NCI-H1048 (cell line): ENCODE measurements at places on chromosomes 16 and 17.

- DNase-seq: no peak
Observed at GRCh38 chr16:29854520-29855100, 8.4 kb downstream of the CDIPT start.

- DNase-seq: no peak
Observed at GRCh38 chr16:14017886-14018285, 53.2 kb upstream of the MRTFB start.

GRCh38 chr16:72797621-72798020 is 250.3 kb downstream of the ZFHX3 start:
- DNase-seq: no peak

DNA sequence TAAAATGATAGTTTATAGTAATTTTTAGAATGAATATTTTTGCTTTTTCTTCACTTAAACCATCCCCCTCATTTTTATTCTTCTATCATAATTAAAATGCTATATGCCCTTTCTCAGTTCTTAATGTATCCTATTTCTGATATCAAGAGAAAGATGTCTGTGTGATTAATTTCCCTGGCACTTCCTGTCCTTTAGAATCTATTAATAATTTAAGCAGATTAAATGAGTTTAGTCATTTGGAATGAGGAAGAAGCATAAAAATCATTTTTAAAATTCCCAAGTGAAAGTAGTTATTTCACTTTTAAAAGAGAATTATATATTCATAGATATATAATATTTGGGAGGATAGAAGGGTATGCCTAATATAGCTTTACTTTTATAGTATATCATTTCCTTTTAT is 27.8 kb upstream of the CDR2 start:
- no peak for DNase-seq
